ENCODE measurements at places on chromosomes 5 and 9. TPM values are rescaled to one million over a fixed set of nuclear protein-coding genes. Genes with fewer than 3 reads are reported as not detected.

The RLN2 gene
- total RNA-seq = not detected

The ZFAND5 gene
- total RNA-seq = 183 TPM

The FAM78A gene
- 0.73 TPM for total RNA-seq

The FBXO10 gene
- 22.2 TPM for total RNA-seq

The PCDHGA7 gene
- 7.2 TPM for total RNA-seq

The CXCL14 gene
- total RNA-seq = 2.1 TPM

The CTSV gene
- total RNA-seq = not detected

The TYRP1 gene
- not detected for total RNA-seq

The OR2K2 gene
- not detected for total RNA-seq

The GFRA3 gene
- not detected for total RNA-seq

The BOD1 gene
- total RNA-seq = 72.3 TPM

The TARS1 gene
- total RNA-seq = 209 TPM

The IL31RA gene
- 14.0 TPM for total RNA-seq

The TAF11L10 gene
- total RNA-seq = not detected

The PPP3R2 gene
- not detected for total RNA-seq

The IL13 gene
- 0.24 TPM for total RNA-seq

The UGT3A1 gene
- not detected for total RNA-seq

The SGCD gene
- total RNA-seq = 81.6 TPM

The PURA gene
- 28.3 TPM for total RNA-seq

The FAXDC2 gene
- 10.0 TPM for total RNA-seq

The LNPEP gene
- 51.1 TPM for total RNA-seq

The LCN15 gene
- not detected for total RNA-seq

The TERT gene
- not detected for total RNA-seq

The IFNK gene
- total RNA-seq = not detected

The KDM3B gene
- total RNA-seq = 60.2 TPM

The PCDH12 gene
- 0.24 TPM for total RNA-seq

The SLIT3 gene
- total RNA-seq = 112 TPM

The ZBED3 gene
- 3.1 TPM for total RNA-seq

The SHISAL2B gene
- total RNA-seq = not detected

The SLC6A7 gene
- 0.16 TPM for total RNA-seq

The SMIM33 gene
- total RNA-seq = not detected

The JADE2 gene
- 29.6 TPM for total RNA-seq

The TAF11L11 gene
- not detected for total RNA-seq

The PLPP7 gene
- total RNA-seq = 10.6 TPM

The LCN9 gene
- total RNA-seq = not detected

The PRRX2 gene
- 92.7 TPM for total RNA-seq

The ARSI gene
- total RNA-seq = 12.0 TPM

The STPG3 gene
- not detected for total RNA-seq

Data from hair follicle dermal papilla cell (primary cell).